Stimulated activated CD4-positive, alpha-beta T cell treated with anti-CD3 and anti-CD28 coated beads, Interleukin-2, amount 100 ng/mL, for 24 hours (primary cell): ENCODE measurements at places on chromosomes 12 and 14.

GRCh38 chr14:89856871-89857345, 97.6 kb downstream of the EFCAB11 start:
- no peak for DNase-seq

DNA sequence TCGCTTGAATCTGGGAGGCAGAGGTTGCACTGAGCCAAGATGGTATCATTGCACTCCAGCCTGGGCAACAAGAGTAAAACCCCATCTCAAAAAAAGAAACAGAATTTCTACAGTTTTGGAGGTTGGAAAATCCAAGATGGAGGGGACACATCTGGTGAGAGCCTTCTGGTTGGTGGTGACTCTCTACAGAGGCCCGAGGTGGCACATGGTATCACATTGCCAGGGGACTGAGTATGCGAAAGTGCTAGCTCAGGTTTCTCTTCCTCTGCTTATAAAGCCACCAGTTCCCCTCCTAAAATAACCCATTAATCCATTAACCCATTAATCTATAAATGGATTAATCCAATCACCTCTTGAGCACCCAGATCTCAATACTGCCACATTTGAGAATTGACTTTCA, 70.8 kb upstream of the DACT1 start:
- DNase-seq = no peak

DNA sequence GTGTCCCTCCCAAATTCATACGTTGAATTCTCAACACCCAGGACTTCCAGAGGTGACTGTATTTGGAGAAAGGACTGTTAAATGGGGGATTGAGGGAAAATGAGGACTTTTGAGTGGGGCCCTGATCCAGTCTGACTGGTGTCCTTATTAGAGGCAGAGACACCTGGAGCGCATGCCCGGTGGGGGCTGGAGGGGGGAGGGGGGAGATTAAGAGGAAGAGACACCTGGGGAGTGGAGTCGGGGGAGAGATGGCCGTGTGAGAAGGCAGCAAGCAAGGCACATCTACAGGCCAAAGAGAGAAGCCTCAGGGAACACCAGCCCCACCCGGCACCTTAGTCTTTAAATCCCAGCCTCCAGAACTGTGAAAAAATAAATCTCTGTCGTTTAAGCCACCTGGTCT, 209.7 kb downstream of the SLC41A2 start:
- no peak for DNase-seq

GRCh38 chr14:72476657-72477499, 417.0 kb downstream of the DPF3 start:
- peak; percentile 51 for DNase-seq

DNA sequence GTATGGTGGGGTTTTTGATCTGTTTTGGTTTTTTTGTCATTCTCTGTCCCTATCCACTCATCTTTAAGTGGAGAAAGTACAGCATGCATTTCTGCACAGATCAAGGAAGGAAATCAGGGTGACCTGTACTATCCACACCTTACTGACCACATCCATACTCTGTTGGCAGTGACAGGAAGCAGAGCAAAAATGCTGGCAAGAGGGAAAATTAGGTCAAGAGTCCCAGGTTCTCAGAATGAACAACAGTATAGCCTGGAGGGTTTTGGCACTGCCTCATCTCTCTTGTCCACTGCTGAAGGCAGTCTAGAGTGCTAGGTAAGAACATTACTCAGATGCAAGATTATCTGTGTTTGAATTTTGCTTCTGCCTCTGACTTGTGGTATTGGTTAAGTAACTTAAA, 70.7 kb downstream of the TAOK3 start:
- DNase-seq = no peak

- DNase-seq = no peak
These were observed 42.8 kb downstream of the TSPAN9 start for GRCh38 chr12:3119756-3120601.
